ENCODE measurements at places on chromosomes 7 and 10.

DNA sequence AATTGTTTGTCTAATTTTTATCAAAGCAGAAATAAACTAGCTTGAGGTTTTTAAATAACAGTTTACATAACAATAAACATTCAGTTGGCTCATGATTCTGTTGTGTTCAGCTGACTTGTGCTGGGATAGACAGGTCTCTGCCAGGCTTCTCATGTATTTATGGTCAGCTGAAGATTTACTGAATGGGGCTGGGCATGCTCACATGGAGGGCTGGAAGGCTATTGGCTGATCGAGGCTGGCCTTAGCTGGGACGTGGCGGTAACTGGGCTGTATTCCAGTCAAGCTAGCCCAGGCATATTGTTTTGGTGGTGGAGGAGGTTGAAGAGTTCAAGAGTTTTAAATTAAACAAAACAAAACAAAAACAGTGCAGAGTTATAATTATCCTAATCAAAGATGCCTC is 251.0 kb upstream of the MTPN start:
- no peak for DNase-seq

DNA sequence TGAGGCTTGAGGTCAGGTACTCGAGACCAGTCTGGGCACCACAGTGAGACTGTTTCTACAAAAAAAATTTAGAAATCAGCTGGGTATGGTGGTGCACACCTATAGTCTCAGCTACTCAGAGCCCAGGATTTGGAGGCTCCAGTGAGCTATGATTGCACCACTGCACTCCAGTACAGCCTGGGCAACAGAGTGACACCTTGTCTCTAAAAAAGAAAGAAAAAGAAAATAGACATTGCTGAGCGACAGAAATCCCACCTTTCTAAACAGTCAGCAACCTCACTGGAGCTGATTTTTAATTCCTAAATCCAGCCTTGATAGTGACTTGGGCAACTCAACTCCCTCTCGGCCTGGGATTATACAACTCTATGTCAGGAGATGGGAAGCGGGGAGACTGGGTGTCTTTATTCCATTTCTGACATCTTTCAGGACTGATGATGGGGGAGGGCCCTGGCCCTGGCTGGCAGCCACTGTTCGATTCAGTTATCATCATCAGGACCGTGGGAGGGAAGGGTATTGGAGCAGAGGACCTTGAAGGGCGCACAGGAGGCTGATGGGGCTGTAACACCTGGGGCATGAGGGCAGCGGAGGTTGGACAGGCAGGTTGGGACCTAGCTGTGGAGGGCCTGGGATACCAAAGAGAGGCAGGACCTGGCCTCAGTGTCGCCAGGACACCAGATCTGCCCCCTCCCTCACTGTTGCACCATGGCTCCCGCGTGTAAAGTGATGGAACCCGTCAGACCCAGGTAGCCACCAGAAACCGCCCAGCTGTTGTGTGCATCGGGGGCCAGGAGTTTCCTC is 14.7 kb downstream of the HSPB1 start:
- DNase-seq, result no peak

GRCh38 chr7:21338728-21339164 is 89.1 kb upstream of the SP4 start:
- DNase-seq, result peak; percentile 31

DNA sequence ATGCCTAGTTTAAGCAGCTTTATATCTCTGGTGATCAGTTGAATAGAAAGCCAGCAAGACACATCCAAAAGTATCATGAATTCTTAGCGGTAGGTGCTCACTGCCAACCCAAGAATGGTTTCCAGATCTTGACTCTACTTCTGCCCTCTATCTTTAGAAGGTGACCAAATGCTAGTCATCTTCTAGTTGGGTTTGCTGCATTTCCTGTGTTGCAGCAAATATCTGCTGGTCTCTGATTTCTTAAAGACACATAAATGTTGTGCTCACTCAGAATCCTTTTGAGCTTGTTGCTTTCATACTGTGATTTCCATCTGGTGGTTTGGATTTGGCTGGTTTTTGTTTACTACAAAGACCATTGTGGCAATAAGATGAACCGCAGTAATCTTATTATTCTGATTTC is 2.2 kb downstream of the CDC123 start:
- no peak for DNase-seq

DNA sequence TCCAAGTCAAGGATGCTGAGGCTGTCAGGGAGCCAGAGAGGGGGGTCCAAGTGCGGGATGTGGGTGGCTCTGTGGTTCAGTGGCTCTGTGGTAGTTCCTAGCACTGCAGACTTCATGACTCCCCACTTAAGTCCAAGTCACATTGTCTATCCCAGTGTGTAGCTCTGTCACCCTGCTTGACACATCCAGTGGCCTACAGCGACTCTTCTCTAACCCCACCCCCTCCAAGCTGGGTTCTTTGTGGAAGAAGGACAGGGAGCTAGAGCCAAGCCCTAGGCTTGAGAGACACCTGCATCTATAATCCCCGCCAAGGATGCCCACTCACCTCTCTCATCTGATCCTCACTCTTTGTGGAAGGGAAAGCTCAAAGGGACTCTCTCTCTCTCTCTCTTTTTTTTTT is 57.6 kb downstream of the ADCYAP1R1 start:
- DNase-seq, result no peak

GRCh38 chr7:46076527-46076926 is 155.5 kb upstream of the IGFBP3 start:
- no peak for DNase-seq

- DNase-seq, result no peak
Measured at GRCh38 chr10:22433875-22434274, 88.6 kb downstream of the SPAG6 start.

GRCh38 chr7:76377186-76377918 is 18.6 kb upstream of the YWHAG start:
- DNase-seq, result no peak

DNA sequence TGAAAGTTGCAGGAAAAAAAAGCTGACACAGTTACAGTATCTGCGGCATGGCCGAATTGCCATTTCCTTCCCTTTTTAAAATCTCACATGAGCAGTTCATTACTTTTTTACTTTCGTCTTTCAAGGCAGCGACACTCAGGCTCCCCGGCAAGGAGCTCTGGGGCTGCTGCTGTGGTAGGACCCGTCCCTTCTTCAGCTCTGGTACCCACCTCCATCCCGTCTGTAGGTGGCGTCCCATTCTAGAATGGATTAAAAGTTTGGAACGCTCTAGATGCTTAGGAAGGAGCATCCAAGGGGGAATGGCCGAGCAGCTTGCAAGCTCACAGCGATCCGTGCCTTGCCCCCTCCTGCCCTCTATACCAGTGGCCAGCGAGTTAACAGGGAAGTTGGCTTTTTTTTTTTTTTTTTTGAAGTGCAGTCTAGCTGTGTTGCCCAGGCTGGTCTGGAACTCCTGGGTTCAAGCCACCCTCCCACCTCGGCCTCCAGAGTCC is 22.8 kb upstream of the TTYH3 start:
- DNase-seq, result no peak

DNA sequence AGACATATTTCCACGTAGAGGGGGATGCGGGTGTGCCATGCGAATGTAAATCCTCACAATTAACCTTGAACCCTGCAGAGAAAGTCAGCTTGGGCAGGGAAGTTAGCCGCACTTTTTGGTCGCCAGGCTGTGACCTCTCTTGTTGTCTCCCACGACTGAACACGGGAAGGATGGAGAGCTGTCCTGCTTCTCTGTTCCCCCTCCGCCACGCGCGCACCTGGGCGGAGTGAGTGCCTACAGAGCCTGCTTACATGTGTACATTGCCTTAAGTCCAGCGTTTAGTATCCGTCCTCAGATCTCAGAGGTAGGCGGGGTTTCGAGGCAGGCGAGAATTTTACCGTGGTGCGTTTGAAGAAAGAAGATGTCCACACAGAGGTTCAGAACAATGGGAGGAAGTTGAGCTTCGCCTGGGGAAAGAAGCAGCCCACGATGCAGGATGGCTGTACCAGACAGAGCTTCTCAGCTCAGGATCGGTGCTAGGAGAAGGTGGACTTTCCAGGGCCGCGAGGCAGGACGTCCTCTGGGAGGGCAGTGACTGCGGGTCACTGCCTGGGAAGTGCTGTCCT is 482 bp upstream of the ERCC6 start:
- no peak for DNase-seq

DNA sequence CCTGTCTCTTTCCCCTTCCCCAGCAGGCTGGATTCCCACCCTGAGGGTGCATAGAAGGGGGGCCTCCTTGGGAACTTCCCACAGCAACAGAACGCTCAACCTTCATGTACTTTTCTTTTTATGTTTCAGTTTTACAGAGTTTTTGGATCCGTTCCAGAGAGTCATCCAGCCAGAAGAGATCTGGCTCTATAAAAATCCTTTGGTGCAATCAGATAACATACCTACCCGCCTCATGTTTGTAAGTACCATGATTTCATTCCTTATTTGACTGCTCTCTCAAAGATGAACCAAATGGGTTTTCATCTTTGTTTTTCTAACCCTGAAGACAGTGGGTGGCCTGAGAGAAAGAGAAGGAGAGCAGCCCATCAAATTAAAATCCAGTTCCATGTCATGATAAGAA is 46.7 kb downstream of the PLPP4 start:
- no peak for DNase-seq

DNA sequence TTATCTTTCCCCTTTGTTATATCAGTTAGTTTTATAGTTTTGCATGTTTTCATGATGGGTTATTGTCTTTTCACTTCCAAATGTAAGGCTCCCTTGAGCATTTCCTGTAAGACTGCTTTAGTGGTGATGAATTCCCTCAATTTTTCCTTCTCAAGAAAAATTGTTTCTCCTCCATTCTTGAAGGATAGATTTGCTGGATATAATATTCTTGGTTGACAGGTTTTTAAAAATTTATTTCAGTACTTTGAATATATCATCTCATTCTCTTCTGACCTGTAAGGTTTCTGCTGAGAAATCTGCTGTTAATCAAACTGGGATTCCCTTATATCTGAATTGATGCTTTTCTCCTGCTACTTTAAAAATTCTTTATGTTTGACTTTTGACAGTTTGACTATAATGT is 33.3 kb downstream of the SCART1 start:
- no peak for DNase-seq

- no peak for DNase-seq
Measured at GRCh38 chr10:122462533-122463465, 1.4 kb downstream of the HTRA1 start.

DNA sequence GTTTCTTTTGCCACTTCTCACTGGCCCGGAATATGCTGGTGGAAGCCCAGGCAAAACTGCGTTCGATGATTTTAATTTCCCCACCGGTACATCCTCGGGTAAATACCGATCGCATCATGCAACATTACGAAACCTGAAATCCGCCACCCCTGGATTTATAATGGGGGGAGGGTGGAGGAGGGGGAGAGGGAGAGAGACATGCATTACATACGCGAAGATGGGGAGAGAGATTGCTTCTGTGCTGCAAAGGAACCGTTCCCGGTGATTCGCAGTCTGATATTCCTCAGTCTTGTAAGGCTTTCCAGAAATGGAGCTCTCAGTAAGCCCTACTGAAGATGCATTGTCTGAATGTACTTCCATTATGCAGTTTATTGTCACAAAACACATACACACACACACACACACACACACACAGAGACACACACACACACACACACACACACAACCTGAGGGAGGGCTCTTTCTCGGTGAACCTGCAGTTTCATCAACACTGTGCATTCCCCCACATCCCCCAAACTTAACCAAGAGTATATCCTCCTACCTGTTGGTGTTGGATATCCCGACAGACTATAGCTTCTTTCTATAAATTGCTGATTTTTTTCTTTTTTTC is 741 bp downstream of the GPR85 start:
- DNase-seq, result no peak

GRCh38 chr7:823649-824048 is 8.6 kb upstream of the SUN1 start:
- DNase-seq, result no peak

GRCh38 chr10:31927565-31927883 is 1.1 kb downstream of the ARHGAP12 start:
- DNase-seq, result peak; percentile 16

GRCh38 chr10:13587391-13587790 is 626 bp downstream of the PRPF18 start:
- peak; percentile 1 for DNase-seq

DNA sequence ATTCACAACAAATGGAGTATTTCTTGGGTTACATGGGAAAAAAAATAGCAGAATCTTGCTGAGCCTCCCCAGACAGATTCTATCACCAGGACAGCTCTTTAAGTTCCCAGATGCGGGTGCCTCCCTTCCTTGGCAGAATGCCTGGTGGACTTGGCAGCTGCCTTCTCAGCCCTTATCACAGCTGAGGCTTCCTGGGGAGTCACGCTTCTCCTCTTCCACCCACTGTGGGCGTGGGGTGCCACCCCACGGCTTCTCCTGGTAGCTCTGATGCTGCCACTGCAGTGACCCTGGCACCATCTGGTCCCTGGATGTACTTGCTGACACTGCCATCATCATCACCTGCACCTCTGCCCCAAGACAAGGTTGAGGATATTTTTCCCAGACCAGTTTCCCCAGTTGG is 16.2 kb upstream of the NME8 start:
- no peak for DNase-seq

DNA sequence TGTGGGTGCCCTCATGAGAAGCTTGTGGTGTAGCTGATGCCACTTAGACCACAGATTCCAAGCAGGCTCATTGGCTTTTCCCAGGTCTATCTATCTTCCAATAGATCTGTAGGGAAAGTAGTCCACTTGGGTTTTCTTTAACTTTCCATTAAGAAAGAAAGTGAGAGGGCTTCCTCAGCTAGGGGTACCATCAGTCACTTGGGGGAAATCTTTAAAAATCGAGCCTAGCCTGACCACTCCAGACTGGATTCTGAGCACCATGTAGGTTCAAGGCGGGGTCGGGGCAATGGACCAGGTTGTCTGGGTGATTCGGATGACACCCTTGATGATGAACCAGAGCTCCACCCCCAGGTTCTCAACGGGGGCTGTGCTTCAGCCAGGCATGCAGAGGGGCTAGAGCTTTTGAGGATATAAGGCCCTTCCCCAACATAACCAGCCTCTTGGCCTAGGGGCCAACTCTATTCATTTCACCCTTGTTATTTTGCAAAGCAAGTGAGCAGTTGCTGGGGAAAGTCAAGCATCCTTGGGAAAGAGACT is 27.0 kb downstream of the ITPRIP start:
- DNase-seq, result no peak

DNA sequence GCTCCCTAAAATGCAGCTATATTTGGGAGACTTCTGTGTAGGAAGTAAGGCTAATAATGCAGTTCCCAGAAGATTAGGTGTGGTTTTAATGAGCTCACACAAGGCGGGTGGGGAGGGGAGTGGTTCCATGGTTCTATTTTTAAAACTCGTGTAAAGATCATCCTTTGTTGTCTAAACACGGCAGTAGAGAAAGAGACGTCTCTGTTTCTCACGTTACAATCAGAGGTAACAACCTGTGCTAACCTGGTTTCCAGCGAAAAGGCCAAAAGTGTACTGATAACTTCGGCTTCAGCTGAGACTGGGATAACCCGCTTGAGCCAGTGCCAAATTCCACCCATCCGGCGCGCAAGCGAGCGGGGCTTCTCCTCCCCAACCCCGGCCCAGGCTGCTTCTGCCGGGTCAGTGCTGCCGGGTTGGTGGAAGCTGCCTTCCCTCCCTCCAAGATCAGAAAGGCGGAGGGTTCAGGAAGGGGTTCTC is 2.5 kb upstream of the MAP3K8 start:
- DNase-seq, result no peak

- no peak for DNase-seq
Measured at GRCh38 chr7:114372619-114373018, 42.0 kb upstream of the FOXP2 start.

All from central memory CD4-positive, alpha-beta T cell (primary cell).